NCI-H510A treated with DMSO at 0.1 percent for 48 hours (cell line): ENCODE measurements at places on chromosomes 6 and 20.

DNA sequence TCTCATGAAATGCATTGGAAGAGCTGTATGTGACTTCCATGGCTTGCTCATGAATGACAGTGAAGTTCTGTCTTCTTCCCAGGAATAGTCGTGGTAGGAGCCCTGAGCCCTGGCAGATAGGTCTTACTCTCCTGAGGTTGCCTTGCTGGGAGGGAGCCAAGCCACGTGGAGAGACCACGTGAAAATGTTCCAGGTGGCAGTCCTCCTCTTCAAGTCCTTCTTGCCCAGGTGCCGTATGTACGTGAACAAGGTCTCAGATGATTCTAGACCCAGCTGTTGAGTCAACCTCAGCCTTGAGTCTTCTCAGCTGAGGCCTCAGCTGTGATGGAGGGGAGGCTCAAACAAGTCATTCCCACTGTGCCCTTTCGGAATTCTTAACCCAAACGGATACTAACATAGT is 192.4 kb upstream of the PRDM1 start:
- DNase-seq = no peak

- no peak for DNase-seq
These were observed 134.2 kb downstream of the DLL1 start for GRCh38 chr6:170156448-170157375.

GRCh38 chr6:140744659-140745320 is 1370.3 kb upstream of the CITED2 start:
- no peak for DNase-seq

- no peak for DNase-seq
These were observed 474.3 kb downstream of the RFPL4B start for GRCh38 chr6:112821476-112821875.

DNA sequence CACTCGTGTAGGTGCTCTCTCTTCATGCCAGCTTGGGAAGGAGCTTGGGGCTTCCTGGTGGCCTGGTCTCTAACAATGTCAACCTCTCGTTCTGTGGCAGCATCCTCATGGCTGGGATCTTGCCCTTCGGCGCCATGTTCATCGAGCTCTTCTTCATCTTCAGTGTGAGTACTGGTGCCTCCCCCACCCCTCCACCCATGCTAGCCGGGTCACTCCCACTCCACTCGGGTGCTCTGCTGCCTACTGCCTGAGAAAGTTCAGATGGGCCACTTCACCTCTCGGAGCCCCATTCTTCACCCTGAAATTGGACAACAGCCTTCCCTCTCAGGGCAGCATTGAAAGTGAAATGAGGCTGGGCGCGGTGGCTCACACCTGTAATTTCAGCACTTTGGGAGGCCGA is 48.8 kb downstream of the TM9SF4 start:
- DNase-seq = no peak
